RCC 7860 (cell line): ENCODE measurements at places on chromosomes 11 and 22.

DNA sequence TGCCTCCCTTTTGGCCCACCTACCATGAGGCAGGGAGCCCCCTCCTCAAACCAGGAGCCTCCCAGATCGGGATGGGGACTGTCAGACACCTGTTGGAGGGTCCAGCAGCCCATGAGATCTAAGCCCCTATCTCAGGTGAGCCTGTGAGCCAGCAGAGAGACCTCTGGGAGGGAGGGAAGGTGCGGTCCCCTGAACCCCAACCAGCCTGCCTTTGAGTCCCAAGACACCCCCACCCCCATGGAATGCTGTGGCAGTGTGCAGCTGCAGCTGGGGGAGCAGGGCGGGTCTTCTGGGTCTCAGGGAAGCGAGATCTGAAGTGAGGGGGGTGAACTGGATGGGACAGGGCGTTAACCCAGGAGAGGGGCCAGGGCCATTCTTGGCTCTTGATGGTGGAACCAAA is 1.4 kb upstream of the CDKN1C start:
- no peak for DNase-seq

DNA sequence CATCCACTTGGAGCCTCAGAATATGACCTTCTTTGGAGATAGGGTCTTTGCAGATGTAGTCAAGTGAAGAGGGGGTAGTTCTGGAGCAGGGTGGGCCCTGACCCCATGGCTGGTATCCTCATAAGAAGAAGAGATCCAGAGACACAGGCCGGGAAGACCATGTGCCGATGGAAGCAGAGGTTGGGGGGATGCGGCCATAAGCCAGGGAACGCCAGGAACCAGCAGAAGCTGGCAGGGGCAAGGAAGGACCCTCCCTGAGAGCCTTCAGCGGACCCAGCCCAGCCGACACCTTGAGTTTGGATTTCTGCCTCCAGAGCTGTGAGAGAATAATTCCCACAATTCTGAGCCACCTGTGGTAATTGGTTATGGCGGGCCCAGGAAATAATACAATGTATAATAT is 26.1 kb upstream of the SMIM38 start:
- DNase-seq = no peak

DNA sequence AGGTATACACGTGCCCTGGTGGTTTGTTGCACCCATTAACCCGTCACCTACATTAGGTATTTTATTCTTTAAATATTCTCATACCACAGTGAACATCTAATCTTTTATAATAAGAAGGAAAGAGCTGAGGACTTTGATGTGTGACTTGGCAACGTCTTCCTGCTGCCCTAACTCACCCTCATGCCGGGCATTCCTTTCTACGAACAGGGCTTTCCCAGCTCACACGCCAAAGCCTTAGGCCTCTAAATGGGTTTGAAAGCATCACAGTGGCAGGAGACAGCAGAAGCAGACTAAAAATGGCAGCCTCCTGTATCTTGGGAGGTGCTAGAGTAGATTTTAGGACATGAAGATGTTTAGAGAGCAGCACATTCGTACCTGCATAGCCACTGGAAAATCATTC is 52.6 kb downstream of the CLTCL1 start:
- DNase-seq = no peak

- no peak for DNase-seq
These were observed 96.1 kb upstream of the THY1 start for GRCh38 chr11:119518746-119519730.

- peak; percentile 32 for DNase-seq
These were observed 12.5 kb upstream of the MRPL16 start for GRCh38 chr11:59822989-59823566.

DNA sequence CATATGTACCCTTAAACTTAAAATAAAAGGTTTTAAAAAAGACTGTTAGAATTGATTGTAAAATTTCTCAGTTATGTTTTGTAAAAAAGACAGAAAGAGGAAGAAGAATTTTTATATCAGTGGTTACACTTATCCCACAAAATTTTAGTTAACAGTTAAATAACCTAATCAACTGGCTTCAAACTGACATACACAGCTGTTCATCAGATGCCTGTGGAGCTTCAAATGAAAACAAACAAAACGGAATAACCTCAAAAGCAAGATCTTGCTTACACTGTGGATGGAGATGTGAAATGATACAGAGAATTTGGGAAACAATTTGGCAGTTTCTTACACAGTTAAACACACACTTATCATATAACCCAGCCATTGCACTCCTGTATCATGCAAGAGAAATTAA is 521.0 kb downstream of the ETS1 start:
- DNase-seq = no peak

- DNase-seq = no peak
These were observed 15.8 kb downstream of the IL17RA start for GRCh38 chr22:17100621-17101020.

DNA sequence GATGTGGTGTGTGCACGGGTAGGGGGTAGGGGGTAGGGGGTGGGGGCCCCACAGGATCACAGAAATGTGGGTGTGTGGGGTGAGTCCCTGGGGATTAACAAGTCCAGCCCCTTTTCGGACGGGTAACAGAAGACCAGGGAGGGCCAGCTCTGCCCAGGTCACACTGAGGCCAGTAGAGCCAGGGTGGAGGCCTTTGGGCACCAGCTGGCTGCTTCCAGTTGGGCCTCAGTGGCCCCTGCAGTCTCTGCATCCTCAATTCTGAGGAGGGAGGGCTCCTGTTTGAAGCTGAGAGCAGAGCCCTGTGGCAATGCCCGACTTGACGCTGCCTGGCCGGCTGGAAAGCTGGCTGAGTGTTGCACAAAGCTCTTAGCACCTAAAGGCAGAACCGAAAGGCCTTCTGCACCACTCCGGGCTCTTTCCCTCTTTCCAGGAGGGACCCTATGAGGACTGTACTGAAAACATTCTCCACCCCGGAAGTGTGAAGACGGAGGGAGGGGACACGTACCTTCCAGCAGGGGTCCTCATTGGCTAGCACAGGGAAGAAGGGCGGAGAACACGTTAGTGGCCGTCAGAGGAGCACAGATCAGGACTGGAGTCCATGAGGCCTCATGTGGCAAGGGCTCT is 120.4 kb downstream of the PHF21B start:
- DNase-seq = no peak

GRCh38 chr11:65906602-65907001 is 6.4 kb upstream of the FOSL1 start:
- DNase-seq = no peak

GRCh38 chr22:46625113-46625842 is 5.1 kb downstream of the GRAMD4 start:
- DNase-seq = no peak

DNA sequence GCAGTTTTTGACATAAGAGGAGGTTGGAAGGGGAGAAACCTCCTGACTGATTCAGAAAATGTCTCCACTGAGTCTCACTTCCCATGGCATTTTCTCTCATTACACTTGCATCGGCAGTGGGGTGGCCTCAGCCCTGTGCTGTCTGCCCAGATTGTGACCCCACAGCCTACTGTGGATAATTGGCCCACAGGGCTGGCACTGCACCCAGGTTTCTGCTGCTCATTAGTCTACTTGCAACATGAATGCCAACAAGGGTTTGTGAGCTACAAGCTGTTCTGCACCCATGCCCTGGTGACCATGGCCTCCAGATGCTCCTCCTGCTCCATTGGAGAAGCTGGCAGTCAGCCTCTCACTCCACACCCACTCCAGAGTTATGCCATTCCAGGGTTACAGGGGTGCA is 296.0 kb downstream of the CTTN start:
- DNase-seq = no peak

GRCh38 chr11:8009856-8010255 is 22.7 kb downstream of the EIF3F start:
- DNase-seq = no peak

GRCh38 chr11:1127664-1128162 is 30.0 kb upstream of the MUC5AC start:
- DNase-seq = no peak

- DNase-seq = no peak
These were observed 516.1 kb downstream of the MIAT start for GRCh38 chr22:27173530-27173929.

- peak; percentile 81 for DNase-seq
These were observed 349.7 kb upstream of the MPPED2 start for GRCh38 chr11:30935861-30936260.

DNA sequence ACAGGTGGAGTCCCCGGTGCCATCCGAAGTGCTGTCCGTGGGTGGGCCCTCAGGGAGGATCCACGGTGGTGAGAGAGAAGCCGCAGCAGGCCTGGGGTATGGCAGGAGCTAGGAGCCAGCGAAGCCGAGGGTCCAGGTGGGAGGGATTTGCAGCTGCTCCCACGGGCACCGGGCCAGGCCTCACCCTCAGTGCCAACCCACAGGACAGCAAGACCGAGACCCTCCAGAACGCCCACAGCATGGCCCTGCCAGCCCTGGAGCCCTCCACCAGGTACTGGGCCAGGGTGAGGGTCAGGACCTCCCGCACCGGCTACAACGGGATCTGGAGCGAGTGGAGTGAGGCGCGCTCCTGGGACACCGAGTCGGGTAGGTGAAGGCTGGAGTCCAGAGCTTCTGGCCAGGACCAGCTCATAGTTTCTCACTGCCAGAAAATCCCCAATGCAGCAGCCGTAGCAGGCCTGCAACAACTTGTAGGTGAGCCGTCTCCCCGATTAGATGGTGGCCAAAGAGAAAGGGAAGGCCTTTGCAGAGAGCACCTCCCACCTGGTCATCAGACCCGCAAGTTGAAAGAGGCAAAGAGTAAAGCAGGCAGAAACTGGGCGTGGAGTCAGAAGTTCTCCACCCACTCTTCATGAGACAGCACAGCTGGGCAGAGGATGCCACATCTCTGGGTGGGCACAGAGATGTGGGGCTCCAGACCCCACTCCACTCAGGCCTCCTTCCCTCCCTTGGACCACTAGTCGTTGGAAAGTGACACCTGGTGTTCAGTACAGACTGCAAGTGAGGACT is 20.4 kb downstream of the CSF2RB start:
- no peak for DNase-seq

DNA sequence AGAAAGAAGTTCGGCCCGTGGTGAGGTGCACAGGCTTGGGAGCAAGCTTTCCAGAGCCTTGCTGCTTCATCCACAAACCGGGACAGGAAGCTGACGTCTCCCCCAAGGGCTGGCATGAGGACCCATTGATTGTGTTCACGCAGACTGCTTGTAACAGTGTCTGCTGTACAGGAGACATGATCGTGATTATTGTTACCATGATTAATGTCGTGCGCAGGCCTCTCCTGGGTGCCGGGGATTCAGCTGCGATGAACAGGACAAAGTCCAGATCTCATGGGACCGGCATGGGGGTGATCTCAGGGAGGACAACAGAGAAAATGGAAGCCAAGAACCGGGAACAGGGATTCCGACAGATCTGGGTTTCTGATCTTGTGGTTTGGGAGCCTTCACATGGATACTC is 219.9 kb downstream of the BRD1 start:
- no peak for DNase-seq

GRCh38 chr11:131549770-131550169 is 179.4 kb downstream of the NTM start:
- DNase-seq = no peak

DNA sequence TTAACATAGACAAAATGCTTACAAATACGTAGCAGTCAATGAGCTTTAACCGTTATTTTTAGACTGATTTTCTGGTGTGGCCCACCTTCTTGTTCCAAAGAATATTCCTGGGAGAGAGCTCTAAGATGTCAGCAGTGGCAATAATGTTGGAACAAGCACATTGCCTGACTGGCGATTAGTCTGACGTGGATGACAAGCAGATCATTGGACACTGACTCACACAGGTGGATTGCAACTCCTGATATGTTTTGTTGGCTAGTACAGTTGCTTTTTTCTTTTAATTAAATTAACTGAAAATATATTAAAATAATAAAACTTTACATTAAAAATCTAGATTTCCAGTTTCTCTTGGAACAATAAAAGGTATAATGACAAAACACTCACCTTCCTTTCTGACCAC is 78.0 kb downstream of the TENM4 start:
- DNase-seq = no peak

DNA sequence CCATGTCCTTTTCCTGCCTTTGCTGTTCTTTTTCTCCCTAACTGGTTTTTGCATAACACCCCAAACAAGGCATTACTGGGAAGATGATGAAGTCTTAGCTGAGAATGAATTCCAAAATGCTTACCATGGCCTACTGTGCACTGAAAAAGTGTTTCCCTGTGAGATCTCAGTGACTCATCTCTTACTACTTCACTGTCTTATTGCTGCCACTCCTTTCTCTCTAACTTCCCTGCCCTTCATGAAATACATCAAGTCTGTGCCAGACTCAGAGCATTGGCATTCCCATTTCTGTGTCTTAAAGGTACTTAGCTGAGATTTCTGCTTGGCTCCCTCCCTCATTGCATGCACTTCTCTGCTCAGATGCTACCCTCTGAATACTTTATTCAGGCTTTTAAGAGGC is 49.1 kb upstream of the MUC15 start:
- DNase-seq = peak; percentile 47

DNA sequence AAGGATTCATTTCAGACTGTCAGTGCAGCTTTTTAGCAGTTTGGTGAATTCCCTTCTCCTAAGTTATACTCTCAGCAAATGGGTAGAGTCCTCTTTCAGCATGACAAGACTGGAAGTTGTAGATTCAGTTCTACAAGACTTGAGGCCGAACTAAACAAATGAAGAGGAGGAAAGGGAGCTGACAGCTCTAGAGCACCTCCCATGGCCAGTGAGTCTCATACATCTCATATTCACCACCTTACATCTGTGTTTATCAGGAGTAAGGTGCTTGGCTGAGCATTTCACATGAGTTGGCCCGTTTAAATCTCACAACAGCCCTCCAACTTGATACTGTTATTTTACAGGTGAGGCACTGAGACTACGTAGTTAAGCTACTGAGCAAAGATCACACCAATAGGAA is 30.4 kb downstream of the SEZ6L start:
- no peak for DNase-seq

GRCh38 chr22:42918500-42918899 is 61.4 kb upstream of the ARFGAP3 start:
- DNase-seq = no peak

GRCh38 chr22:37284805-37285355 is 2.6 kb downstream of the CYTH4 start:
- DNase-seq = no peak

- DNase-seq = no peak
These were observed 28.4 kb downstream of the SHANK3 start for GRCh38 chr22:50701076-50701419.

GRCh38 chr11:16897470-16898061 is 116.6 kb downstream of the PLEKHA7 start:
- no peak for DNase-seq

DNA sequence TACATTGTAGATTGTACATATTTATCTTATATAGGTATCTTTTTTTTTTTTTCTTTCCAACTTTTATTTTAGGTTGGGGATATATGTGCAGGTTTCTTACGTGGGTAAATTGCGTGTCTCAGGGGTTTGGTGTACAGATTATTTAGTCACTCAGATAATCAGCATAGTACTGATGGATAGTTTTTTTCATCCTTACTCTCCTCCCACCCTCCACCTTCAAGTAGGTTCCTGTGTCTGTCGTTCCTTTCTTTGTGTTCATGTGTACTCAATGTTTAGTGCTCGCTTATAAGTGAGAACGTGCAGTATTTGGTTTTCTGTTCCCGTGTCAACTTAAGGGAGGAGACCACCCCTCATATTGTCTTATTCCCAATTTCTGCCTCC is 9.6 kb downstream of the C11orf96 start:
- no peak for DNase-seq

GRCh38 chr11:120869097-120869496 is 154.8 kb upstream of the TBCEL start:
- DNase-seq = no peak

GRCh38 chr22:20571531-20572007 is 64.2 kb downstream of the MED15 start:
- no peak for DNase-seq
